ENCODE measurements at places on chromosomes 7 and 10.

DNA sequence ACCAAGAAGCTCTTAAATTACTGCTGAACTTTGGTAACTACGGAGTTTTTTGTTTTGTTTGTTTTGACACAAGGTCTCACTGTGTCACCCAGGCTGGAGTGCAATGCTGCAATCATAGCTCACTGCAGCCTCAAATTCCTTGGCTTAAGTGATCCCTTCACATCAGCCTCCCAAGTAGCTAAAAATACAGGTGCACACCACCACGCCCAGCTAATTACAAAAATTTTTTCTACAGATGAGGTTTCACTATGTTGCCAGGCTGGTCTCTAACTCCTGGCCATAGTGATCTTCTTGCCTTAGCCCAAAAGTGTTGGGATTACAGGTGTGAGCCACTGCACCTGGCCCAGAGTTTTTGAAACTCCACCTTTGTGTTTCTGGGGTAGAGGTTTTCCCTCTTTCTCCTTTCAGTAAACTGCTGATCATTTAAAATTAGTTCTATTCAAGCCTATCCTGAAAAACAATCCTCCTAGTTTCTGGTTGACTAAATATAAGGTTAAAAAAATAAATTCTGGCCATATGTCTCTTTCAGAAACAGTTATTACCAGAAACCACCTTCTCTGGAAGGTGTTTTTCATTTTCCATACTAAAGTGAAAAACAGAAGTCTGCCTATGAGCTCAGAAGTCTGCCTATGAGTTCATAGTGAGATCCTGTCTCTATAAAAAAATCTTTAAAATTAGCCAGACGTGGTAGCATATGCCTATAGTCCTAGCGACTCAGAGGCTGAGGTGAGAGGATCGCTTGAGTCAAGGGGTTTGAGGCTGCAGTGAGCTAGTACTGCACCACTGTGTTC, 63.9 kb downstream of the VOPP1 start:
- DNase-seq: no peak

- DNase-seq: no peak
Observed at GRCh38 chr10:97163781-97164501, 21.8 kb downstream of the SLIT1 start.

DNA sequence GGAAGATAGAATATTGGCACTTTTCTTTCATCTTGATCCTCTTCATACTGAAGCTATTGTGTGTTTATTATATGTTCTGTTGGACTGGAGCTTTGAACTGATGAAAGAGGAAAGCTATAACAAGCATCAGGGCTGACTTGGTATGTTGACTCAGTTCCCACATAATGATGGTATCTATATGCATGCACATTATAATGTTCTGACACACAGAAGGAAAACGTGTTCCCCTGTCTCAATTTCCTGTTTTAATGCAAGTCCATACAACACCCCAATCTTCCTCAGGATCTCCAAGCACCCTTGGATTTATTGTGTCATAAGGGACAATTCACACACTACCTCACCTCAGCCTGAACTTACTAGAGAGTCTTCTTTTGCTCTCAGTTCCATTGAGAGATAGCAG, 8.3 kb upstream of the WASL start:
- no peak for DNase-seq

DNA sequence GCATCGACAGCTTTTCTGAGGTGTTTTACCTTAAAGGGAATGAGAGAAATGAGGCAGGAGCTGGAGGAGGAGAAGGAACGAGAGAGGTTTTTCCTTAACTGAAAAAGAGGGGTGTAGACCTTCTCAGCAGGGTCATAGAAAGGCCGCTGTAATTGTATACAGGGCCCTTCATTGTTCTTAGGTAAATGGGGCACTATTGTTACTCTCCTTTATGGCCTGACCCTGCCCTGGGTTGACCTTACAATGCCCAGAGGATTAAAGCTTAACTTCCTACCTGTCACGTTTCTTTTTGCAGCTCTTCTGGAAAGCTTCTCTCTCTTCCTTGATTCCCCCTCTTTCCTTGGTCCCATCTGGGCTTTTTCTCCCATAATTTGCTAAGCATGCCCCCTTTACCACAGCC, 13.7 kb upstream of the PDLIM1 start:
- DNase-seq: no peak

GRCh38 chr10:46523962-46524471, 32.4 kb downstream of the GPRIN2 start:
- DNase-seq: no peak

GRCh38 chr10:99809931-99810615, 27.6 kb downstream of the ABCC2 start:
- no peak for DNase-seq

DNA sequence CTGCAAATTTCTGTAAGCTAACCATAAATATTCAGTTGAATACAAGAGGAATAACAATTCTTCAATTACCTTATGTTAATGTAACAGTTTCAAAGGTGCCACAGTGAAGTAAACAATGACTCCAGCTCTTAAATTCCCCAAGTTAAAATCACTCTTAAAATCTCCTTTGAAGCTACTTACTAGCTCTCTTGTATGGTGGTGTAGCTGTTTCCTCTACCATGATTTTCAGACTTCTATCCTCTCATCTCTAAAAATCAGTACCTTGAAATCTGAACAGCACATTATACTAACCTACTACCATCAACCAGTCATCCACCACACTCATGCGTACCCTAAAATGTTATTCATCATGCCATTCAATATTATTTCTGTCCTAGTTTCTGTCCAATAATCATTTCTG, 29.6 kb downstream of the JMJD1C start:
- DNase-seq: no peak

- no peak for DNase-seq
Observed at GRCh38 chr10:42970451-42971250, 106.2 kb upstream of the RET start.
